ENCODE measurements at places on chromosomes 5 and 9.

DNA sequence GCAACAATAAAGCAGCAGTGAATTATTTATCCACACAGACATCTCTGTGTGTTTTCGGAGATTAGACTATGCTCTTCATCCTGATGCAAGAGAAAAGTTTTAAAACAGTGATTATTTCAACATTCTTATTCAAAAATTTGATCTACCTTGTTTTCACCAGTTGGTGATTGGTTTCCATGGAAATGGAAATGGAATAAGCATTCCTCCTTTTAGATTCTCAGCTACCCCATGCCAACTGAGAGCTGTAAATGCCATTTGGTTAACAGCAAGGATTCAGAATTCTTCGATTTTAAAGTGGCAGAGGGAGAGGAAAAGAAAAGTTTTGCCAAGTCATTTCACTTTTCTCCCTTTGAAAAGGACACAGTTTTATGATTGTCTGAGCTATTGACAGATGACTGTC, 154.7 kb downstream of the PCSK5 start:
- DNase-seq: no peak

GRCh38 chr5:31270396-31270795, 76.9 kb downstream of the CDH6 start:
- no peak for DNase-seq

DNA sequence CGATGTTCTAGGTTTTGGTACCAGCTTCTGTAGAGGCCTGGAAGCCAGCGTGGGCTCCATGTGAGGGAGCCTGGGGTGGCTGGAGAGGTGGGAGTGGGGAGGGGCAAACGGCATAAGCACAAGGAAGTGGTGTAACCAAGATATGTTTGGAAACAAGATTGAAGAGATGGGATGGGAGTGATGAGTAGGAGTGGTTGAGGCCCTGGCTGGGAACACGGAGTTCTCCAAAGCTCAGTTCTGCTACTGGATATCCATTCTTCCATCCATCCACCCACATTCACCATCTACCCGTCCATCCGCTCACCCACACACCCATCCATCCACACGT, 12.2 kb downstream of the TSPAN17 start:
- DNase-seq: no peak

DNA sequence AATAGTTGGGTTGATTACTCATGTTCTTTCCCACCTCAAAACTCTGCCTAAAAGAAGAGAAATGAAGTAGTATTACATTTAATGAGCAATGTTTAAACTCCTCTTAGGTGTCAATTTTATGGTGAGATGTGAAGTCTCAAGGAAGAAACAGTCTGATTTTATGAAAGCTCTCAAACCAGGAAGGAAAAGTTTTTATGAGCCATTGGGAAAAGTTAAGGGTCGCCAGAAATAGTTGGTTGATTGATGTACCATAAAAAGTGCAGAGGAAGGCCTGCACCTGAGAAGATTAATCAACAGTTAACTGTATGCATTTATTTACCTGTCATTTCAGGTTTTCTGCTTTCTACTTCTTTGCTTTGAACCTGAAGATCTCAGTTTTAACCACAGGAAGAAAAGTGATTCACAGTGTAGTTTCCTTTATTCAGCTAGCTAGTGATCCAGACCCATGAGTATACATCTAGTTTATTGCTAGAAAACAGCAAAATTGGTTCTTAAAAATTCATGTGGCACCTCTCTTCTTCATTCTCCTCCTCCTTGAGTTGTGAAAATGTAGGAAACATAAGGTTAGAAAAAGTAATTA, 133.1 kb downstream of the CSNK1G3 start:
- DNase-seq: no peak

DNA sequence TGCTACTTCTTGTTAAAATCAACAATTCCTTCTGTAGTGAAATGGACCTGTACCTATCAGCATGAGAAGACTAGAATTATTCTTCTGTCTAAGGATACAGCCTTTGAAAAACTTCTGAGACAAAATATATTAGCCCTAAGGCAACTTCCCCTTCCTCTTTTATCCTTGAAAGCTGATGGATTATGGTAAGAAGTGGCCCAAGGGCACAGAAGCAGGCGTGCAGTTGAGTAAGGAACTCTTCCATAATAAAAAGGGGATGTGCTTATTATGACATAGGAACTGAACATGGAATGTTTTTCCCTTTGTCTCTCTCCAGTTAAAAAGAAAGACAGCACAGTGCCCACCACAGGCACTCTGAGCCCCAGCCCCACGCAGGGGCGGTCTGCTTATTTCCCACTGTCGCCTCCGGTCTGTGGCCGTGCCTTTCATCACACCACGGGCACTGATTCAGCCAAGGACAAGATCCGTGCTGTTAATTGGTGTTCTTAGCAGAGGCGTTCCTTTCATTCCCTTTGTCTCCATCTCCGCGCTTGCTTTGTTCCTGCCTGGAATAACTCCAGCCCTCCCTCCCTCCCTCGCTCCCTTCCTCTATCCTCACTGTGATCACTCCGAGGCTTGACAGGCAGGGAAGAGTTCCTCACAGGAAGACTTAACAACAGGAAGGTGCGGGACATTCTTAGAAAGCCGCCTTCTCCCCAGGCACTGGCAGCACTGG, 135.9 kb upstream of the OTULINL start:
- DNase-seq: peak; percentile 48

GRCh38 chr9:129619787-129620668, 873 bp downstream of the C9orf50 start:
- DNase-seq: no peak

DNA sequence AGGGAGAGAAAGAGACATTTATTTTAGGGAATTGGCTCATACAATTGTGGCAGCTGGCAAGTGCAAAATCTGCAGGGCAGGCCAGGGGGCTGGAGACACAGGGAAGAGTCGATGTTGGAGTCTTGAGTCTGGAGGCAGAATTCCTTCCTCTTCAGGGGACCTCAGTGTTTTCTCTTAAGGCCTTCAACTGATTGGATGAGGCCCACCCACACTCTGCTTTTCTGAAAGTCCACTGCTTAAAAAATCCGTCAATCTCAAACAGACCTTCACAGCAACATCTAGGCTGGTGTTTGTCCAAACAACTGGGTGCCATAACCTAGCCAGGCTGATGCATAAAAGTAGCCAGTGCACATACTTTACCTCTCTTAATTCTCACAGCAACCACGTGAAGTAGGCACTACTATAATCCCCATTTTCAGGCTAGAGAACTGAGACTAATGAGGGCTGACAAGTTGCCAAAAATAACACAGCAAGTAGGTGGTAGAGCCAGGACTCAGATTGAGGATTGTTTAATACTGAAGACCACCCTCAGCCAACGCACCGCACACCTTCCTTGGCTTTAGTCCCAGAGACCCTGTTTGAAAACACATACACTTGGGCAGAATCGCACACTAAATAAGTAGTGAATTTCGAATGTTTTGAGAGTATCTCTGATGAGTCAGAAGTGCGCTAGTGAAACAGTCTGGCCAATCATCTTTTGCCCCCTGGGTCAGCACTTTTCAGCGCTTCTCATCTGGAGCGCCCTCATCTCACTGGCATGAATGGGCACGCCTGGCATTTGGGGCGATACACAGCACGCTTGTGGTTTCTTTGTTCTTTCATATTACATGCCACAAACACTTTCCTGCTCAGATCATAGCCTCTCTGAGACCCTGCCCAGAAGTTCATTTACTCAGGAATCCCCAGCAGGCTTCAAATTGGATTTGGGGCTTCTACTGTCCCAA, 591.4 kb downstream of the CCDC171 start:
- DNase-seq: peak; percentile 49

DNA sequence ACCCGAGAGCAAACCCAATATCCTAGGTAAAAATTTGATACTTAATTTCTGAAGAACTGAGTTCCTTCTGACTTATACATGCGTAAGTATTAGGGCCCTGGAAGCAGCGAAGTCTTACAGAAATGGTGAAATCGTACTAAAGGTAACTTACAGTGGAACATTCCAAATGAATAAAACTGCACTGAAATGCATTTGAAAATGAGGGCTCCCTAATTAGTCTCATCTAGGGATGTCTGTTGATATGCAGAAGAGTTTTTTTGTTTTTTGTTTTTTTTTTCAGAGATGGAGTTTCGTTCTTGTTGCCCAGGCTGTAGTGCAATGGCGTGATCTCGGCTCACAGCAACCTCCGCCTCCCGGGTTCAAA, 10.4 kb upstream of the NANS start:
- no peak for DNase-seq

- peak; percentile 21 for DNase-seq
These were observed 2.9 kb downstream of the NR4A3 start for GRCh38 chr9:99824378-99825171.

GRCh38 chr9:133558191-133559126, 24.0 kb downstream of the ADAMTSL2 start:
- peak; percentile 79 for DNase-seq

GRCh38 chr5:32628049-32628844, 42.9 kb downstream of the SUB1 start:
- no peak for DNase-seq

DNA sequence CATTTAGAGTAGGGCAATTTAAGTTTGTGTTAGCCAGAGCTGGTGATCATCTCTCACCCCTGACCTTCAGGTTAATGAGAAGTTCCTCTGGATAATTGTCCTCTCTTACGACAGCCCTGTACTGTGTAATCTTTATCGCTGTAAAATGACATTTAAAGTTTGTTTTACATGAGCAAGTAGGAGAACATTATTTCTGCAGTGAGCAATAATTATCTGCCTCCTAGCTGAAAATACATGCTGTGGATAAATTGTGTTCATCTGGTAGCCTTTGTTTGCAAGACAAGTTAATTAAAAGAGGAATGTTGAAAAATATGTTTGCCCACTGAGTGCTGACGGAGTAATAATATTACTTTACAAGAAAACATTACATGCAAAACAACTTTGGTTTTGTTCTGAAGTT, 1083.8 kb upstream of the NUDT12 start:
- no peak for DNase-seq

GRCh38 chr9:128211186-128211980, 8.2 kb downstream of the DNM1 start:
- DNase-seq: no peak

GRCh38 chr5:92309336-92309991, 926.3 kb upstream of the ARRDC3 start:
- DNase-seq: peak; percentile 4

GRCh38 chr9:86918556-86918955, 28.8 kb downstream of the GAS1 start:
- DNase-seq: no peak

DNA sequence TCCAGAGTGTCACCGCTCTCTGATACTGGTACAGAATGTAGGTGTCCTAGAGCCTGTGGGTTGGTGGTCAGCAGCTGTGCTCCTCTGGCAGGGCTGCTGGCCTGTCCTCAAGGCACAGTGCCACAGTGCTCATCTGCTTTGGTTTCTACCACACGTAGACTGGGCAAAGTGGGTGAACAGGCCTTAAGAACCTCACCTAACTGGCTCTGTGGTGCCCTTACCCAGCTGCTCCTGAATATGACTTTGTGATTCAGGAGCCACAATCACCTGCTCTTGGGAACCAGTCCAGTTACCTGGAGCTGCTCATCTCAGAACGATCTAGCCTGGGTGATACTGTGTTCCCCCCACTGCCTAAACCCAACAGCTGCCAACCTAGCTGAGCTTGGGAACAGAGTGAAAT, 6.4 kb downstream of the NOP16 start:
- DNase-seq: no peak

- DNase-seq: no peak
These were observed 510.0 kb downstream of the ACTL7B start for GRCh38 chr9:108345826-108346225.

GRCh38 chr9:108272349-108272899, 583.4 kb downstream of the ACTL7B start:
- peak; percentile 18 for DNase-seq

- DNase-seq: no peak
These were observed 263.8 kb upstream of the IRX1 start for GRCh38 chr5:3331819-3332218.

- peak; percentile 18 for DNase-seq
These were observed 182.2 kb upstream of the TARS1 start for GRCh38 chr5:33258553-33258952.

- DNase-seq: no peak
These were observed 401.5 kb downstream of the CTNND2 start for GRCh38 chr5:11502783-11503182.

GRCh38 chr9:93818827-93819472, 136.2 kb downstream of the BARX1 start:
- DNase-seq: no peak

- DNase-seq: no peak
These were observed 32.6 kb upstream of the IRX4 start for GRCh38 chr5:1915316-1915715.

- peak; percentile 44 for DNase-seq
These were observed 330 bp downstream of the TBC1D2 start for GRCh38 chr9:98255061-98255577.

- peak; percentile 3 for DNase-seq
These were observed 128.1 kb downstream of the STARD4 start for GRCh38 chr5:111384220-111384619.

- no peak for DNase-seq
These were observed 17.0 kb upstream of the RPS23 start for GRCh38 chr5:82295144-82295543.

GRCh38 chr5:161058781-161059180, 206.8 kb upstream of the ATP10B start:
- no peak for DNase-seq

- no peak for DNase-seq
These were observed 104.1 kb downstream of the CD180 start for GRCh38 chr5:67092535-67092934.

- no peak for DNase-seq
These were observed 83.2 kb upstream of the FST start for GRCh38 chr5:53397141-53397757.

- no peak for DNase-seq
These were observed 43.7 kb upstream of the F2R start for GRCh38 chr5:76672242-76672641.

DNA sequence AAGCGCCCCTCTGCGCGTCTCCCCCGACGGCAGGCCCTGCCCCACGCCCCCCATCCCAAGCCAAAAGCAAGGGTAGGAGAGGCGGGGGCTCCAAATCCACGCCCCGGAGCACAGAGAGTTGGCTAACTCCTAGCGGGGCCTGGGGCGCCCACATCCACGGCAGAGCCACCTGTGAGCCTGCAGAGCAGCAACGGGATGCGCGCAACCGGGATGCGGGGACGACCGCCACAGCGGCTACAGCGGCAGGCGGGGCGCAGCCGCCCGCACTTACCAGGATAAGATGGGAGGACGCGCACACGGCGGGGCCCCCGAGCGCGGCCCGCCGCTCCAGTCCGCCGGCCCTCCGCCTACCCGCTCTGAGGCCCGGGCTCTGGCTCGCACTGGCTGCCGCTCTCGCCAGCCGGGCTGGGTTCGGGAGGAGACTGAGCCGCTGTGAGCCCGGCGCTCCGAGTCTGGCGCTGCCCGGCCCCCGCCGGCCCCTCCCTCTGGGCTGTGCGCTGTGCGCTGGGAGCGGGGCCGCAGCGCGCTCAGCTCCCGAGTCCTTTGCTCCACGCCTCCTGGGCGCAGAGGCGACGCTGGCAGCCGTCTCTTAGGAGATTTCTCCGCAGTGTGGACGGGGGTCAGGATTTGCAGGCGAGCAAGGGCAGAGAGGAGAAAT, at the start of gene SLC24A2:
Gene SLC24A2 (minus strand): TSS at position 424 of the 658 bp plus-strand sequence.
- no peak for DNase-seq

Data from brain microvascular endothelial cell (primary cell).